ENCODE measurements at places on chromosomes 6 and 20. TPM values are rescaled to one million over a fixed set of nuclear protein-coding genes. Genes with fewer than 3 reads are reported as not detected.

The CEP250 gene
- 55.4 TPM for total RNA-seq

DNA sequence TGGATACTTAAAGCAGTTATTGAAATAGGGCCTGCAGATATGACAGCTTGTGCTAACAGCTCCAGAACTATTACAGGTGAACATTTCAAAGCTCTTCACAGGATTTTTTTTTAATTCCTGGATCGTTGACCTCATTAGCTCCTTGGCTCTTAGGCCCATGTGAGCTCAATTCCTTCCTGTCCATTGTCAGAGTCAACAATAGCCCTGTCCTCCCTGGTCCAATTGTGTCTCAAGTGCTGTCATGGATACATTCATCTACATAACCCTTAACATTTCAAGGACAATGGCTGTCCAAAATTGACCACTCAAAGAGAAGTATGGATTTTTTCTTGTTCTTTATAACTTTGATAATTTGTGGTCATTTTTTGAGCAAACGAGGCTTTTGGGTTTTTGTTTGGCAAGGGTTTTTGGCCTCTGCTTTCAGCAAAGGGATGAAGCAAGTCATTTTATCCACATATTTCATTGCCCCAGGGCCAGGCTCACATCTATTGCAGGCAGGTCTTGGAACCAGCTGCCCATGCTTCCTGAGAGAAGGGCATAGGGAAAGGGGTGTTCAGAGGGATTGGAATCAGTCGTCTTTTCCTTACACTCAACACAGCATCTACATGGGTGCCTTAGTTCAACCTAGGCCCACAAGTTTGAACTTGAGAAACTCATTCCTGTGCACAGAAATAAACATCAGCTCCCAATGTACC, 282.1 kb downstream of the TPBG start:
- DNase-seq, result no peak
- H3K27ac ChIP-seq, result no peak overlapping the region
- no peaks in the 10 kb centered on the region for H3K27me3 ChIP-seq
- H3K4me1 ChIP-seq, result no peaks in the 10 kb centered on the region

The TMEM14A gene
- total RNA-seq, result 15.7 TPM

The IL20RA gene
- 71.5 TPM for total RNA-seq

GRCh38 chr6:96157018-96157565, 141.3 kb downstream of the FUT9 start:
- H3K4me3 ChIP-seq, result no peak overlapping the region
- H3K27ac ChIP-seq, result no peak overlapping the region
- no peaks in the 10 kb centered on the region for H3K4me1 ChIP-seq
- H3K36me3 ChIP-seq, result no peaks in the 10 kb centered on the region
- H3K27me3 ChIP-seq, result no peaks in the 10 kb centered on the region

GRCh38 chr6:26331218-26332073, 33.6 kb upstream of the BTN3A2 start:
- H3K4me3 ChIP-seq, result peak overlapping the region; percentile 25
- H3K27me3 ChIP-seq, result peaks cover 80% of the 10 kb centered on the region
- peaks cover 25% of the 10 kb centered on the region for H3K4me1 ChIP-seq
- H3K27ac ChIP-seq, result no peak overlapping the region
- DNase-seq, result no peak
- no peaks in the 10 kb centered on the region for H3K36me3 ChIP-seq

- H3K27ac ChIP-seq, result no peak overlapping the region
- H3K36me3 ChIP-seq, result no peaks in the 10 kb centered on the region
- DNase-seq, result no peak
- H3K4me1 ChIP-seq, result peaks cover 22% of the 10 kb centered on the region
- no peak overlapping the region for H3K4me3 ChIP-seq
- no peaks in the 10 kb centered on the region for H3K27me3 ChIP-seq
Measured at GRCh38 chr20:50758992-50759391, 27.6 kb downstream of the PARD6B start.

The BEND6 gene
- not detected for total RNA-seq

The LRRC1 gene
- total RNA-seq, result 46.3 TPM

- no peaks in the 10 kb centered on the region for H3K36me3 ChIP-seq
- no peak for DNase-seq
- no peaks in the 10 kb centered on the region for H3K27me3 ChIP-seq
Measured at GRCh38 chr6:49257549-49257948, 205.5 kb downstream of the MMUT start.

DNA sequence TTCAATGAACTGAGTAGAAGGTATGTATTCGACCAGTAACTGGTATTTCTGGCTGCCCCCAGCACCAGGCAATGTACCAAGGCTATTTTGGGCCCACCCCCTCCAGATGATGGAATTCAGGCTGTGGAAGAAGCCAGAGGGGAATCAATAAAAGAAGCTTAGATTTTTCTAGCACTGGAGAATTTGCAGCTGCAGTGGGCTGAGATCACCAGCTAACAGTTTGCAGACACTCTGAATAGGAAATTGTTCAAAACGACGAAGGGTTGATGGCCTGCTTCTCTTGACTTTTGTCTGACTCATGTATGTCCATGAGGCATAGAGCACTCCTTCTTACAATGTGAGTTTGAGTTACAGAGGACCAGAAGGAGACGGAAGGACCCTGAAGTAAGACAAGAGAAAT, 32.4 kb upstream of the FBXO9 start:
- no peaks in the 10 kb centered on the region for H3K4me1 ChIP-seq
- H3K4me3 ChIP-seq, result no peak overlapping the region
- peaks cover 58% of the 10 kb centered on the region for H3K36me3 ChIP-seq
- no peaks in the 10 kb centered on the region for H3K27me3 ChIP-seq
- no peak for DNase-seq

GRCh38 chr6:77337392-77337791, 125.9 kb downstream of the HTR1B start:
- no peak overlapping the region for H3K27ac ChIP-seq
- no peaks in the 10 kb centered on the region for H3K27me3 ChIP-seq
- no peak for DNase-seq
- H3K36me3 ChIP-seq, result no peaks in the 10 kb centered on the region
- no peak overlapping the region for H3K4me3 ChIP-seq
- H3K4me1 ChIP-seq, result no peaks in the 10 kb centered on the region

DNA sequence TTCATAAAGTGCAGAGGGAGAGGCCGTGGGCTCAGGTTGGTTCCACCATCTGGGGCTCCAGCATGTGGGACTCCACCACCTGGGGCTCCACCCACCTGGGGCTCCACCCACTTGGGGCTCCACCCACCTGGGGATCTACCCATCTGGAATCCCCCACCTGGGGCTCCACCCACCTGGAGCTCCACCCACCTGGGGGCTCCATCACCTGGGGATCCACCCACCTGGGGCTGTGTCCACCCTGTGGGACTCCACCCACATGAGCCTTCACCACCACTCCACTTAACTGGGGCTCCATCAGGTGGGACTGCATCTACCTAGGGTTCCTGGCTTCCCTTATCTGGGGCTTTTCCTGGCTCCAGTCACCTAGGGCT, 226.0 kb upstream of the CDYL start:
- H3K27ac ChIP-seq, result no peak overlapping the region
- DNase-seq, result no peak
- no peaks in the 10 kb centered on the region for H3K36me3 ChIP-seq
- H3K27me3 ChIP-seq, result no peaks in the 10 kb centered on the region
- H3K4me1 ChIP-seq, result no peaks in the 10 kb centered on the region
- no peak overlapping the region for H3K4me3 ChIP-seq

DNA sequence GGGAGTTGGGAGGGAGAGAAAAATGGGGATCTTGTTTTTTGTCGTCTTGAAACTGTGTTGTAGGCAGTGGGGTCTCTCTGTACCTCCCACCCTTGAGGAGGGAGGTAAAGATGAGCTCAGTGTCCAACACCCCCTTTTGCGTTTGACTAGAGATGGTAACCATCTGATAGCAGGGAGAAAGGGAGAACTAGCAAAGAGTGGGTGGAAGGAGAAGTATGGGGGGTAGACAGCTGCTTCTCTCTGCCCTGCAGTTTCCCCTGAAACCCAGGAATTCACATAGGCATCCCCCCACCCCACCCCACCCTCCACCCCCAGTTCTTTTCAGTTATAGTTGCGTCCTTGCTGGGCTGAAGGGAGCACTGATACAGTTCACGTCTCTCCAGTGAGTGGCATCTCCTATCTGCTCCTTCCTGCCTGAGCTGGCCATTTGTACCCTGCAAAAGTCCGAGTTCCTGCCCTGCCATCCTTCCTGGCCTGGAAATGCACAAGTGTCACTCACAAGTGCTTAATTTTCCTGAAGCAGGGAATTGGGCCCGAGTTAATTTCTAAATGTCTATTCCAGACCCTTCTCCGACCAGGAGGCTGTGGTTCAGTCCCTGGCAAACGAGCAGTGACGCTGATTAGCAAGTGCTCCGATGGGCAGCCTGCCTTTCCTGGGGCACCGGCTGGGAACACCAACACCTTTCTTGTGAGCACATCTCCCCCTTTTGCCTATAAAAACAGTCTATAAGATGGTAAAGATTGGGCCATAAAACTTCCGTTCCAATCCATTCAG, 1.5 kb downstream of the SIRPA start:
- DNase-seq, result no peak
- H3K27ac ChIP-seq, result peak overlapping the region; percentile 38
- no peaks in the 10 kb centered on the region for H3K27me3 ChIP-seq

DNA sequence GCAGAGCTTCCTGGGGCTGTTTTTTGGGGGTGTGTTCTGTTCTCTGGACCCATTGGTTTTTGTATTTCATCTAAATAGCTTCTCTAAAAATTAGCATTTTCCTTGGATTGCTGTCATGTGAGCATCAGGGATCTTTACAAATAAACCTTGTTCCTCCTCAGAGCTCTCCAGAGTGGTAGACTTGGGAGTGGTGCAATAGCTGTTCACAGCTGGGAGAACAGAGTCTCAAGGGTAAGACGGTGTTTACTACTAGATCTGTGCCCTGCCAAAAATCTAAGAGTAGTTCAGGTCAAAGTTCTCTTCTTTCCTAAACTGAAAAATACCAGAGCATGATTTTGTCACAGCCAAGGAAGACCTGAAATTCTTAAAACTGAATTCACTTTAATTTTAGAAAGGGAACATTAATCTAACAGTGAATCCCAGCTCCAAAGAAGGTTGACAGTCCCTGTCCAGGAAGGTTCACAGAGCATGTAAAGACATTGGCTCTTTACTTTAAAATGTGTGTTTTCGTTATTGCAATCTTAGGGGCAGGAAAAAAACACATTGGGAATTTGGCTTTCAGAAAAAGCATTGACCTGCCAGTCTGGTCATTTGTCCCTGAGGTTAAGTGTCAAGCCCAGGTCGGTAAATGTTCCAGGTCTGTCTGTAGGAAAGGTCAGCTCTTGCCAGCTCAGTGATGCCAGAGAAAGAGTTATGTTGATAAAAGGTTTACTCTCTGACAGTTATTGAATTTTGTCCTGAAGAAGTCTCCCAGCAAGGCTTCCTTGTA, 43.3 kb downstream of the VAPB start:
- no peaks in the 10 kb centered on the region for H3K27me3 ChIP-seq
- peaks cover 2% of the 10 kb centered on the region for H3K36me3 ChIP-seq
- no peak overlapping the region for H3K4me3 ChIP-seq

GRCh38 chr6:162900503-162900902, 172.7 kb downstream of the PACRG start:
- no peak overlapping the region for H3K4me3 ChIP-seq
- no peaks in the 10 kb centered on the region for H3K27me3 ChIP-seq
- H3K36me3 ChIP-seq, result no peaks in the 10 kb centered on the region
- DNase-seq, result no peak

- no peak for DNase-seq
- H3K27ac ChIP-seq, result no peak overlapping the region
- no peak overlapping the region for H3K4me3 ChIP-seq
- H3K4me1 ChIP-seq, result peaks cover 3% of the 10 kb centered on the region
- H3K36me3 ChIP-seq, result no peaks in the 10 kb centered on the region
Measured at GRCh38 chr6:122839472-122839871, 50.4 kb downstream of the SMPDL3A start.

DNA sequence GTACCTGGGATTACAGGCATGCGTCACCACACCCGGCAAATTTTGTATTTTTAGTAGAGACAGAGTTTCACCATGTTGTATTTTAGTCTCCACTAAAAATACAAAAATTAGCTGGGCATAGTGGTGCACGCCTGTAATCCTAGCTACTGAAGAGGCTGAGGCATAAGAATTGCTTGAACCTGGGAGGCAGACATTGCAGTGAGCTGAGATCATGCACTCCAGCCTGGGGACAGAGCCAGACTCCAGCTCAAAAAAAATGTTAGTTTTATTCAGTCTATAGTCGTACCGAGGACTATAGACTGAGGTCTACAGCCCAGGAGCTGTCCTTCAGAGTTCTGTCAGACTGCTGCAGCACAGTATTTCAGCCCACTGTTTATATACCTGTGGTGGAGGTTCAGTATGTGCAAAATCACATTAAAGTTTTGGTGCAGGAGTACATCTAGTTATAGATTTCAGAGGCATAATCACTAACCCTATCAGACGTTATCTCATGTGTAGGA, 3.6 kb upstream of the CASP8AP2 start:
- H3K36me3 ChIP-seq, result no peaks in the 10 kb centered on the region
- H3K4me1 ChIP-seq, result peaks cover 18% of the 10 kb centered on the region
- H3K4me3 ChIP-seq, result no peak overlapping the region
- no peak for DNase-seq
- no peak overlapping the region for H3K27ac ChIP-seq

DNA sequence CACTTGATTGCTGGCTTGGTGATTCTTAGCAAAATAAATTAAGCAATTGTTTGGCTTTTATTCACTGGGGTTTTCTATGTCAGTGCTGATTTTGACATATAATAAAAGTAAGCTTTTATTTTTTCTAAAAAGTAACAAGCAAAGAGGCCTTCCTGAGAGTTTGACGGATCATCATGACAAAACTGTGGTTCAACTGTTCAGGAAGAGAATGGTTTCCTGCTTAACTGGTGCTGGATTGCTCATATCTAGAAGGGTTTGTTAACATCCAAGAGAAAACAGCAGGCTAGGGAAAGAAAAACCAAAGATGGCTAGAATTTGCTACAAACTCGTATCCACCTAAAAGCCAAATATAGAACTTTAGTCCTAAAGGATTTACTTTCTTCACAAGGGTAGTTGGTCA, 21.2 kb downstream of the SERPINB1 start:
- no peak for DNase-seq
- no peak overlapping the region for H3K4me3 ChIP-seq
- H3K36me3 ChIP-seq, result no peaks in the 10 kb centered on the region
- H3K4me1 ChIP-seq, result peaks cover 19% of the 10 kb centered on the region
- H3K27me3 ChIP-seq, result no peaks in the 10 kb centered on the region
- no peak overlapping the region for H3K27ac ChIP-seq

GRCh38 chr6:54140811-54141210, 29.6 kb downstream of the MLIP start:
- no peaks in the 10 kb centered on the region for H3K4me1 ChIP-seq
- DNase-seq, result no peak
- no peak overlapping the region for H3K27ac ChIP-seq
- H3K4me3 ChIP-seq, result no peak overlapping the region
- H3K36me3 ChIP-seq, result no peaks in the 10 kb centered on the region

- DNase-seq, result no peak
- H3K4me1 ChIP-seq, result no peaks in the 10 kb centered on the region
- H3K36me3 ChIP-seq, result no peaks in the 10 kb centered on the region
- no peak overlapping the region for H3K4me3 ChIP-seq
- no peak overlapping the region for H3K27ac ChIP-seq
Measured at GRCh38 chr20:8860011-8860495, 208.8 kb upstream of the PLCB4 start.

The SLC26A8 gene
- not detected for total RNA-seq

- no peaks in the 10 kb centered on the region for H3K4me1 ChIP-seq
- DNase-seq, result no peak
Measured at GRCh38 chr6:165119231-165120020, 190.0 kb downstream of the C6orf118 start.

The GABRR1 gene
- not detected for total RNA-seq

All from suprapubic skin (tissue), 4 donors.